ENCODE measurements at places on chromosomes 12 and 14.

DNA sequence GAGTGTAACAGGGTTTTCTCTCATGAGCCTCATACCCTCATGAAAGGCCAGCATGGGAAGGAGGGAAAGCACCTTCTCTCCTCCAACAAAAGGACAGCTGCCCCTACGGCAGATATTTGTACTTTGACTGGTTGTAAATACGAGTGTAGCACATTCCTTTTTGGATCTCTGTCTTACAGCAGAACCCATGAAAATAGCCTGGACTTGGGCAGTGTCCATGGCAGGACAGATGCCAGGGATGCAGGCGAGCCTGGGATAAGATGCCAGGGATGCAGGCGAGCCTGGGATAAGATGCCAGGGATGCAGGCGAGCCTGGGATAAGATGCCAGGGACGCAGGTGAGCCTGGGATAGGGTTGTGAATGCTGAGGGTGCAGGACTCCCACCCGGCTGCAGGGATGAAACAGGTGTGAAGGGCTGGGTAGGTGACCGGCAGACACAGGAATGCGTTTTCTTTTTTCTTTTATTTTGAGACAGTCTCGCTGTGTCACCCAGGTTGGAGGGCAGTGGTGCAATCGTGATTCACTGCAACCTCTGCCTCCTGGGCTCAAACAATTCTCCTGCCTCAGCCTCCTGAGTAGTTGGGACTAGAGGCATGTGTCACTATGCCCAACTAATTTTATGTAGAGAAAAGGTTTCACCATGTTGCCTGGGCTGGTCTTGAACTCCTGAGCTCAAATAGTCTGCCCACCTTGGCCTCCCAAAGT, 120.0 kb downstream of the BEGAIN start:
- no peak for DNase-seq

GRCh38 chr12:68428211-68428610, 96.0 kb upstream of the MDM1 start:
- no peak for DNase-seq

DNA sequence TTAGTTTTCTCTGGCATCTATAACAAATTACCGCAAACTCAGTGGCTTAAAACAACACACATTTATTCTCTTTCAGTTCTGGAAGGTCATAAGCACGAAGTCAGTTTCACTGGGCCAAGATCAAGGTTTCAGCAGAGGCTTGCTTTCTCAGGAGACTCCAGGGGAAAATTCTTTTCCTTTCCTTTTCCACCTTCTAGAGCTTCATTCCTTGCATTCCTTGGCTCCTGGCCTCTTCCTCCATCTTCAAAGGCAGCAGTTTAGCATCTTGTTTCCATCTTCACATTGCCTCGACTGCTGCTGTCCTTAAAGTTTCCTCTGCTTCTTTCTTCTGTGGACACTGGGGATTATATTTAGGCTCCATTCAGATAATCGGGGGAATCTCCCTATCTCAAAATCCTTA, 106.1 kb downstream of the PDE3A start:
- DNase-seq = no peak

DNA sequence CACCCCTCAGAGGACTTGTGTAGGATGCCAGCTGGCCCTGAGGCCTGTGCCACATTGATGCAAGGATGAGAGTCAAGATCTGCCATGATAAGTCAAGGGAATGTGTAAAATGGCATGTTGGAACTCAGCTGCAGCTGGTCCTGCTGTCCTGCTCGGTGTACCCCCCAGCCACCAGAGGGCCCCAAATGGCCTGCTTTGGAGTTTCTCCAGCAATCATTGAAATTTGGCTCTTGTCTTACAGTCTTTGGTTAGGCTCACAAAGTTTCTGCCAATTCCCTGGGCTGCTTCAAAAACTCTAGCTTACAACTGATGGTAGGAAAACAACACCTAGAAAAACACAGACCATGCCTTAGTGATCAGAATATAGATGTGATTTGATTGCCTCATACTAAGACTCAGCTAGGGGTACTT, 76.8 kb downstream of the HSD17B6 start:
- peak; percentile 10 for DNase-seq
